ENCODE measurements at places on chromosomes 12 and 14.

DNA sequence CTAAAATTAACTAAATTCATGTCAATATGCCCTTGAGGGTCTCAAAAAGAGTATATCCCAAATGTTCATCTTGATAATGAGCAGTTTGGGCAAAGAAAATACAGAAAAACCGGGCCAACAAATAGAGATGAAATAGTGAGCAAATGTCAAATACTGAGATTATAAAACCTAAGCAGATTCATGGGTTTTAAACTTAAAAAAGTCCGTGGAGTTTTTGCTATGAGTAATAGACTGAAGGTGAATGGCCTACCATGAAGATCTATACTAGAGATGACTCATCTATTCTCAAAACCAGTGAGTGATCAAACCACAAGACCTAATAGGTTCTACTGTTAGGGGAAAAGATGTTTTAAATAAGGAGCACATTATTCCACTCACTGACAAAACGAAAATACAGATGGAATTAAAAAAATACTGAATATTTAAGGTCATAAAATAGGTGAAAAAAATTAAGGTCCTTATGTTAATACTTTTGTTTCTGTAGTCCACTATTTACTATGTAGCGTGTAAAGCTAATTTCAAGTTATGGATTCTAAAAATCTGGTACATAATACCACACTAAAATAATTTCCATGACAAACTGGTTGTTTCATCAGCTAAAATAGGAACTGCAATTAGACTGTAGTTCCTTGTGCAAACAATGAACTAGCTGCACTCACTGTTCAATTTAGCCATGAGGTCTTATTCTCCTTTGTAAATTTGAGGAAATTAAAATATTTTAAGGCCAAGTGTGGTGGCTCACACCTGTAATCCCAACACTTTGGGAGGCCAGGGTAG lies 5.0 kb downstream of the HNRNPC start:
- DNase-seq, result peak; percentile 38

DNA sequence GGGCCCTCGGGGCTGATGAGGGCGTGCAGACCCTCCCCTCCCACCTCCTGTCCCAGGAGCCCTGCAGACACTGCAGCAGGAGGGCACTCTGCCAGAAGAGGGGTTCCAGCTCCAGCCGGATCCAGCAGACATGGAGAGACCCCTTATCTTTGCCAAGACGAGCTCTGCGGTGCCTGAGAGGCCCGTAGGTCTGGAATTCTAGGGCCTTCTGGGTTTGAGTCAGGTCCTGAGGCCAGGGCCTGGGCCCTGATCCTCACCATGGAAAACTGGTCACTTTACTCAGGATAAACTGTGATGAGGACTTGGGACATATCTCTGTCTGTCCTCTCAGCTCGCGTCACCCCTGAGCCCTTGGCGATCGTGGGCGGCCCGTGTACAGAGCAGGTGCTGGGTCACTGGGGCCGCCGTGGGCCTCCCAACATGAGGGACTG lies 13.8 kb downstream of the MEG3 start:
- no peak for DNase-seq

- no peak for DNase-seq
Measured at GRCh38 chr12:119147847-119148448, 30.8 kb upstream of the HSPB8 start.

DNA sequence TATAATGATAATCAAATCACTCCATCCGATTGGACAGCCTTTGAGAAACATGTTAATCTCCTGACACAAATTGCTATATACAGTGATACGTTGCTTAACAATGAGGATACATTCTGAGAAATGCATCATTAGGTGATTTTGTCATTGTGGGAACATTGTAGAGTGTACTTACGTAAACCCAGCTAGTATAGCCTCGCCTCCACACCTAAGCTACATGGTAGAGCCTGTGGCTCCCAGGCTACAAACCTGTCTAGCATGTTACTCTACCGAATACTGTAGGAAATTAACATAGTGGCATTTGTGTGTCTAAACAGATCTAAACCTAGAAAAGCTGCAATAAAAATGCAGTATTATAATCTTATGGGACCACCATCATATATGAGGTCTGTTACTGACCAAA lies 128.6 kb upstream of the PWP1 start:
- no peak for DNase-seq

GRCh38 chr14:72822946-72823611 lies 70.8 kb downstream of the DPF3 start:
- no peak for DNase-seq

Measured in GM04503 (cell line).